T follicular helper cell (primary cell): ENCODE measurements at places on chromosomes 4 and X.

DNA sequence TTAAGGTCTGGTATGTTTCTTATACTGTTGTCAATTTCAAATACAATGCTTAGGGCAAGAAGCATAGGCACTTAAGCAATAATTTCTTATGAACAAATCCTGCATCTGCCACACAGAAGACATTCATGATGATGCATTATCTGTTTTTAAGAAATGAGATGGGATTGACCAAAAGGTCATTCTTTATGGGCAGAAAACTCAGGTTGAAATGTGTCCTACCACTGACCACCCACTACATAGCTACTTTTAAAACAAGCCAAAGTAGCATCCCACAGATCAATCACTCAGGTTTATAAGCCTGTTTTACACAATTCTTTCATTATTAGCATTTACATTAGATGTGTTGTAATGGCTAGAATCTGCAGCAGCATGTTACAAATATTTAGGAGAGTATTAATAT, 617.8 kb downstream of the PCDH7 start:
- no peak for DNase-seq

DNA sequence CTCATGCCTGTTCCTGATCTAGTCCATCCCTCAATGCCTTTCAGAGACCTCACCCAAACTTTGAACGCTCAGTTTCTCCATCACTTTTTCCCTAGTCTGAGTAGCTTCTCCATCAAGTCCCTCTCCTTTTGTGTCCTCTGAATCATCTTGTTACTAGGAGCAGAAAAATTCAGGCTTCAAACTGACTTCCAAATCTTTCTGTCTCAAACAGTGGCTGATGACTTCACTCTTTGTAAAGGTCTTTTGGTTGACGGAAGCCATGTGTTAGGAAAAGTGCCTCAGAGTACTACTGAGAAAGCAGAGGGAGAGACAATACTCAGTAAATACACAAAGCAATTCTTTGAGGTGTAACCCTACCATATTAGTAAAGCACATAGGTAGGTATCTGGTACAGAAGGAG, 65.7 kb upstream of the CAMK2D start:
- no peak for DNase-seq

DNA sequence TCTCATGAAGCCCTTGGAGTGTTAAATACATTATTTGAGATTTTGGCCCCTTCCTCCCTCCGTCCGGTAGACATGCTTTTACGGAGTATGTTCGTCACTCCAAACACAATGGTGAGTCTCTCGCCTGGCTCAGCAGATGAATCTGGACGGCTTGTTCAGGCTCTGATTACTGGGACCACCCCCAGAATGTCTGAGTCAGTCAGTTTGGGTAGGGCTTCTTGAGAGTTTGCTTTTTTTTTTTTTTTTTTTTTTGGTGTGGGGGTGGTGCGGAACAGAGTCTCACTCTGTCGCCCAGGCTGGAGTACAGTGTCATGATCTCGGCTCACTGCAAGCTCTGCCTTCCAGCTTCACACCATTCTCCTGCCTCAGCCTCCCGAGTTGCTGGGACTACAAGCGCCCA, 62.4 kb upstream of the MSANTD1 start:
- no peak for DNase-seq

DNA sequence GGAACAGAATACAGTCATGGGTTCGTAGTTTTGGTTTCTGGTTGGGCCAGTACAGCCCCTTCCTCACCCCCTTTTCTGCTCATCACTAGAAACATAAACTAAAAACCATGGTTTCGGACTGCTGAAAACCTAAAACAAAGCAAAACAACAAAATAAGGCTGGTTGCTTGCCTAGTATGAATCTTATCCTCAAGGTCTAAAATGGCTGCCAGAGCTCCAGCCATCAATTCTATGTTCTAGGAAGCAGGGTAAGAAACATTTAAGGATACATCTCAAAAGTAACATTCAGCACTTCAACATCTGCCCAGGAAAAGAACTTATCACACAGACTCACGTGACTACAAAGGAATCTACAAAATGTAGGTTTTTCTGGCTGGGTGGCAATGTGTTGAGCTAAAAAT, 31.5 kb downstream of the PPP3CA start:
- DNase-seq = no peak

- DNase-seq = no peak
These were observed 277.3 kb upstream of the HAND2 start for GRCh38 chr4:173807347-173807746.

- DNase-seq = no peak
These were observed 480 bp downstream of the USP46 start for GRCh38 chr4:52658641-52659000.

GRCh38 chr4:70994387-70995099, 1.1 kb downstream of the DCK start:
- no peak for DNase-seq
